ENCODE measurements at places on chromosomes 1 and 21. TPM values are rescaled to one million over a fixed set of nuclear protein-coding genes. Genes with fewer than 3 reads are reported as not detected.

The COL9A2 gene
- 5.5 TPM for total RNA-seq

The EFNA4 gene
- 3.4 TPM for total RNA-seq

GRCh38 chr1:219257751-219258150 lies 84.1 kb downstream of the LYPLAL1 start:
- no peak for DNase-seq

The OMA1 gene
- total RNA-seq: 15.9 TPM

The EXTL1 gene
- not detected for total RNA-seq

GRCh38 chr21:34754690-34755647 lies 86.2 kb downstream of the CLIC6 start:
- DNase-seq: no peak

The LCE3D gene
- total RNA-seq: not detected

GRCh38 chr1:54857746-54858561 lies 29.0 kb downstream of the DHCR24 start:
- no peak for DNase-seq

- no peak for DNase-seq
Observed at GRCh38 chr1:54409156-54410142, 3.3 kb upstream of the SSBP3 start.

- peak; percentile 94 for DNase-seq
Observed at GRCh38 chr1:230642263-230642959, at the start of gene COG2. Gene COG2 (plus strand): TSS chr1:230642481. CDS start chr1:230642607, 126 bp downstream.

The LORICRIN gene
- total RNA-seq: not detected

DNA sequence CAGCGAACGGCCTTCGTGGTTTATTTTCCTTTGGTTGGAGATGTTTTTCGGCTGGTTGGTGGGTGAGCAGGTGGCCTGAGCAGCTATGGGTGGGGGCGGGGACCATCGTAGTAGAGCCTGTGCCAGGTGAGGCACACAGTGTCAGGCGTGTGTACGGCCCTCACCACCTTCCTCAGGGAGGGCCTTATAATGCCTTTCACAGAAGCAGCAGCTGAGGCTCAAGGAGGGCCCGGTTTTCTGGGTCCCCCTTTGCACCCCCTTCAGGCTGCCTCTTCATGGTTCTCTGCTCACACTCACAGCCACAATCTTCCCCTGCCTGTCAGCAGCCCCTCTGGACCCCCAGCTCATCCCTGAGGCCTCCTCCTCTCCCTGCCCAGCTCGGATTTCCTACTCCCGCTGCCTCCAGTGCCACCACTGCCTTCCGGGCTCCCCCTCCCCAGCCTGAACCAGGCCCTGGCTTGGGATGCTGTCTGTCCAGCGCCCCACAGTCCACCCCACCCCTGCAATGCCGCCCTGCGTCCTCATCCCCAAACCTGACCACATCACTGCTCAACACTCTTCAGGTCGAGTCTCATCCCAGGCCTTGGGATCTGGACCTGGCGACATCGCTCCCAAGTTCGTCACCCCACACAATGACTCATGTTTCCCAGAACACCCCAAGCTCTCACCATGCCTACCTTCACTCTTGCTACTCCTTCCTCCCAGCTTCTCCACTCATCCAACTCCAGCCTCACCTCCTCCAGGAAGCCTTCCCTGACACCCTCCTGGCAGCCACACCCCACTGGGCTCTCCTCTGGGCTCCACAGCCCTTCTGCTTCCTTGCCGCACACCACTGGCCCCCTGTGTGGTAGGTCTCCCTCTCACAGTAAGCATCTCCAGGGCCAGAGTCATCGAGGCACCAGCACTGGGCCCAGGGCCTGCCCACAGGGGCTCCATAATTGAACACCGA lies 53.9 kb downstream of the DMRTB1 start:
- DNase-seq: no peak

GRCh38 chr1:192225703-192226102 lies 67.4 kb downstream of the RGS18 start:
- DNase-seq: no peak

DNA sequence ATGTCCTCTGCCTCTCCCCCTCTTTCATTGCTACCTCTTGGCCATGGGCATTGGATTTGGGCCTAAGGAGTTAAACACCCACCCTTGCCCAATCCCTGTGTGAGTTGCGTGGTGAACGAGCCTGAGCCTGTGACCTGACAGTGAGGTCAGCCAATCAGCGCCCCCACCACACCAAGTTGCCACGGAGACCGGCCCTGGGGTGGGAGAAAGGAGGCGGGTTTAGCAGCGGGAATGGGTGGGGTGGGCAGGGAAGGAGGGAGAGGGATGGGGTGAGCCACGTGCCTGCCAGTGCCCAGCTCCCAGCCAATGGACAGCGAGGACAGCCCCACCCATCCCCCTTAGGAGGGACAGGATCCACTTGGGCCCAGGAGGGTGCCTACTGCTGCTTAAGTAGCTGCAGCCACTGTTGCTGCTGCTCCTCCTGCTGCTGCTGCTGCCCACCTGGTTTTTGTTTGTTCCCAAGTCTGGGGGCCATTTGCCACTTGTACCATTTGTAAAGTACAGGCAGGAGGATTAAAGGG lies 9.5 kb downstream of the ZBTB7B start:
- DNase-seq: no peak

- no peak for DNase-seq
Observed at GRCh38 chr1:5119366-5120234, 465.2 kb downstream of the AJAP1 start.

- DNase-seq: no peak
Observed at GRCh38 chr1:160731990-160732389, 7.1 kb upstream of the SLAMF7 start.

DNA sequence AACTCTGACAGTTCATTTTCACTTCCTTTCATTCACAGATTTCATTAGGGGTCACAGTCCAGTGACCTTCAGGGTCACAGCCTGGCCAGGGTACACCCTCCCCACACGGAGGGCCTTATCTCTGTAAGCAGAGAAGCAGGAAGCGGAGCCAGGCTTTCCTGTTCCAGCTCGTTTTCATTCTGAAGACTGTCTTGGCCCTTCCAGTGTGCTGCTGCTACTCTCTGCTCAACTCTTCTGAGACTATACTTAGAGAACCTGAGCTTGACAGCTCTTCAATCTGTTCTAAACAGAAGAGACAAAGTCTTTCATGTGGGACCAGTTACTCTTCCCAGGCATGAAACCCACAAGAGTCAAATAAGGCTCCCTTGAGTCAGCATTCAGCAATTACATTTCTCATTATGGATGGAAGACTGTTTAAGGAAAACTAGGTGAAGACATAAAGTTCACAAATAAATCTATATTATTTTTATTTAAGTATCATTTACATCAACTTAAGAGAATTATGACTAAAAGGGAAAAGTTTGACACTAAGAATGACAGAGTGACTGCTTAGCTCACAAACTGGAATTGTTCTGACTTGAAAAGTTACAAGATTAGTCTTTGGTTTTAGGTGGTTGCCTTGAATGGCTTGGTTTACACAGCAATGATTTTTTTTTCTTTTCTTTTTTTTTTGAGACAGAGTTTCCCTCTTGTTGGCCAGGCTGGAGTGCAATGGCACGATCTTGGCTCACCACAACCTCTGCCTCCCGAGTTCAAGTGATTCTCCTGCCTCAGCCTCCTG lies 4.8 kb upstream of the TDRD10 start:
- no peak for DNase-seq

DNA sequence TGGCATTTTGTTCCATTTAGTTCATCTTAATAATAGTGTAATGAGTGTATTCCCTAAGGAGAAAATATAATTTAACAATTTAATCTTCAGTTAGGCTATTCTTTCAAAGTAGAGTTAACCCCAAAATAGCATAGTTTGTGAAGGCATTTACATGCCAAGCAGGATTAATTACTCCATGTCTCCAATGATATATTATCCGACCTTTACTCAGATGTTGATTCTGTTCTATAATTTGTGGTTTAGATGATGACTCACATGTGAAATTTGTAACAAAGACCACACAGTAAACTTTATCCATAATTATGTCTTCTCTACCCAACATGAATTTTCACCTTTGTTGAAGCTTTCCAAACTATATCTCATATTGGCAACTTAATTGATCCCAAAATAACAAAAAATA lies 2065.2 kb downstream of the MRPL39 start:
- DNase-seq: no peak

- DNase-seq: no peak
Observed at GRCh38 chr1:201748335-201748734, 80.6 kb upstream of the IPO9 start.

- DNase-seq: no peak
Observed at GRCh38 chr1:210582205-210582970, 253.7 kb downstream of the HHAT start.

DNA sequence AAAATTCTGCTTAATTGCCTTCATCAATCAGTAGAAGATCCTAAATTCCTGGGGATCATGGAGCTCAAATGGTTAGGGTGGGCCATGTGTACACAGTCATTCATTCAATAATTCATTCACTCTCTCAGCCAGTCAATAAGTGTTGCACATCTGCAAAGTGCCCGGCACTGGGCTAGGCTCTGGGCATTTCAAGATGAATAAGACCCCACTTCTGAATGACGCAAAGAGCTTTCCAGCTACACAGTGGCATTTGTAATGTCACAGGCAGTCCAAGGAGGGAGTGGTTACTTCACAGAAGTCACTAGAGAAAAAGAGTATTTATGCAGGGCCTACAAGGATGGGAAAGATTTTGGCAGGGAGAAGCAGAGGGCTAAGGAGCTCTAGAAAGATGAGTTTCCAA lies 93.2 kb downstream of the KCNJ15 start:
- no peak for DNase-seq

The TRIM63 gene
- not detected for total RNA-seq

DNA sequence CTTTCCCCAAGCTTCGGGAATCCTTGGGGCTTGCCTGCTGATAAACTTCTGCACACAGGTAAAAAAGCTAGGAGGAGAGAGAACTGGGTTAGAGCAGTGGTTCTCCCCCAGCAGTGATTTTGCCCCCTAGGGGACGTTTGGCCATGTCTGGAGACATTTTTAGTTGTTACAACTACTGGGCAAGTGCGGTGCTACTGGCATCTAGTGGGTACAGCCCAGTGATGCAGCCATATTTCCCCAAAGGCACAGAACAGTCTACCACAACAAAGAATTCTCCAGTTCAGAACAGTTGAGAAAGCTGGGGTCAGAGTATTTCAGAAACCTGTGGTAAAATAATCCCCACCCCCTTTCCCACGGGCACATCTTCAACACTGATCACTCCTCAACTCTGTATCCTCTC lies 41.3 kb downstream of the LRRC71 start:
- no peak for DNase-seq

GRCh38 chr1:211527006-211527405 lies 35.0 kb upstream of the RD3 start:
- DNase-seq: no peak

The TNFRSF18 gene
- 97.1 TPM for total RNA-seq

The MLLT11 gene
- 3.3 TPM for total RNA-seq

- DNase-seq: no peak
Observed at GRCh38 chr1:3207217-3207848, 138.3 kb downstream of the PRDM16 start.

DNA sequence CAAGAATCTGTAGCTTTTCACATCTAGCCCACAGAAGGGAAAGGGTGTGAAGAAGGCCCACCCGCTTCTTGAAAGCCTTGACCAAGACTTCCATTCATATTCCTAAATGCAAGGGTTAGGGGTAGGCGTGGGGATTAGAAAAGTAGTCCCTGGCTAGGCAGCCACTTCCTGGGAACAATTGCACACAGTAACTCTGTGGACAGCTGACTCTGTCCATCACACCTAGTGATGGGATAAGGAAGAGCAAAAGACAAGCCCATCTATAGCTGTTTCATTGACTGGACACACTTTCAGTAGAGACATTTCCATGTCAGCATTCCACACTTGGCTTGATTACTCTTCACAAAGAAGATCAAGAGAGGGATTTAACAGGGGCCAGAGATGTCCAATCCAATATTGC lies 294.2 kb downstream of the PBX1 start:
- no peak for DNase-seq

The ASCL5 gene
- 0.22 TPM for total RNA-seq

GRCh38 chr1:182484067-182484466 lies 34.1 kb downstream of the RGSL1 start:
- DNase-seq: no peak

The GABRD gene
- not detected for total RNA-seq

DNA sequence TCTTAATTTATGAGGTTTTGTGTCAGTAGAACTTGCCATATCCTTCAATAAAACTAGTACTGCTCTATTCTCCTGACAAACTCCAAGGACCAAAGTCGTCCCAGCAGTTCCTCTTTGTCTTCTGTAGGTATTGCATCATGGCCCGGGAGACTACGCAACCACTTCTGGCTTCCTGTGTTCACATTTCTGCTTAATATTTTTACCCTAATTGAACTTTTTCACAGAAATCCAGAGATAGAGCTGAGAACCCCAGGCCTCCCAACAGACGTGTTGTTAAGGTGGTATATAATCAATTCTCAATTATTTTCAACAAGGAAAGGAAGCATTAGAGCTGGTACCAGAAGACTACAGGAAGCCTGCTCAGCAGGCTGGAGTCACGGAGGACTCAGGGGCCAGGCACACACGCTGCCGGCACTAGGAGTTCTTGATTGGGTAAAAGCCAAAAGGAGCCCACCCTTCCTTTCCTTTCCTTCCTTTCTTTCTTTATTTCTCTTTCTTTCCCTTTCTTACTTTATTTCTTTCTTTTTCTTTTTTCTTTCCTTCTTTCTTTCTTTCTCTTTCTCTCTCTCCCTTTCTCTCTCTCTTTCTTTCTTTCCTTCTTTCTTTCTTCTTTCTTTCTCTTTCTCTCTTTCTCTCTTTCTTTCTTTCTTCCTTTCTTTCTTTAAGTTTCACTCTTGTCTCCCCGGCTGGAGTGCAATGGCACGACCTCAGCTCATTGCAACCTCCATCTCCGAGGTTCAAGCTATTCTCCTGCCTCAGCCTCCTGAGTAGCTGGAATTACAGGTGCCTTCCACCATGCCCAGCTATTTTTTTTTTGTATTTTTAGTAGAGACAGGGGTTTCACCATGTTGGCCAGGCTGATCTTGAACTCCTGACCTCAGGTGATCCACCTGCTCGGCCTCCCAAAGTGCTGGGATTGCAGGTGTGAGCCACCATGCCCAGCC lies 173.7 kb downstream of the ZBTB18 start:
- DNase-seq: no peak

GRCh38 chr1:22662986-22663408 lies 10.0 kb downstream of the C1QB start:
- no peak for DNase-seq

The EPHA8 gene
- not detected for total RNA-seq

GRCh38 chr1:40314721-40315238 lies 2.3 kb downstream of the COL9A2 start:
- no peak for DNase-seq

The OR2T29 gene
- total RNA-seq: not detected

GRCh38 chr1:207952617-207953542 lies 42.0 kb upstream of the CD34 start:
- no peak for DNase-seq

GRCh38 chr1:81071072-81071858 lies 729.5 kb upstream of the ADGRL2 start:
- DNase-seq: no peak

The SLFNL1 gene
- 0.09 TPM for total RNA-seq

All from CD8-positive, alpha-beta memory T cell (primary cell).